ENCODE measurements at places on chromosomes 1 and 21. TPM values are rescaled to one million over a fixed set of nuclear protein-coding genes. Genes with fewer than 3 reads are reported as not detected.

Gene HSD3B2
- not detected for total RNA-seq

Gene RNF19B
- total RNA-seq: 18.9 TPM

Gene TRIM46
- total RNA-seq: 2.9 TPM

Gene PLOD1
- 85.1 TPM for total RNA-seq

Gene BGLAP
- total RNA-seq: not detected

Gene CFAP141
- total RNA-seq: not detected

Gene ASH1L
- 8.6 TPM for total RNA-seq

Gene GJA8
- not detected for total RNA-seq

Gene MINDY1
- total RNA-seq: 2.6 TPM

Gene NCAM2
- not detected for total RNA-seq

Gene RIMKLA
- total RNA-seq: 0.98 TPM

Gene B3GALT5
- 0.14 TPM for total RNA-seq

Gene AMY1C
- not detected for total RNA-seq

Gene LCE1B
- total RNA-seq: not detected

Gene GPR37L1
- 0.18 TPM for total RNA-seq

Gene TMEM125
- not detected for total RNA-seq

Gene KRTAP10-4
- total RNA-seq: not detected

Gene S100A14
- 0.46 TPM for total RNA-seq

Gene MTARC1
- 9.5 TPM for total RNA-seq

Gene RPTN
- not detected for total RNA-seq

Gene NUDC
- 158 TPM for total RNA-seq

Gene TENT5C
- 0.14 TPM for total RNA-seq

Gene ERI3
- 53.6 TPM for total RNA-seq

Gene SYCP1
- not detected for total RNA-seq

Gene LCE2B
- total RNA-seq: not detected

Gene ACTL8
- 1.7 TPM for total RNA-seq

Gene UQCRH
- total RNA-seq: 396 TPM

Gene ITGB2
- 0.86 TPM for total RNA-seq

Gene SH3BGR
- 0.26 TPM for total RNA-seq

Gene OVAAL
- 0.46 TPM for total RNA-seq

Gene AMY1B
- total RNA-seq: not detected

Gene LDLRAD1
- not detected for total RNA-seq

Gene NOTCH2
- total RNA-seq: 54.0 TPM

Gene C1orf185
- total RNA-seq: not detected

Gene DIPK1A
- total RNA-seq: 9.5 TPM

Measured in A549 treated with dexamethasone at 1 μM for 4 hours (cell line).